Endodermal cell (in vitro differentiated cells): ENCODE measurements at places on chromosomes 11 and 22. TPM values are rescaled to one million over a fixed set of nuclear protein-coding genes. Genes with fewer than 3 reads are reported as not detected.

GRCh38 chr11:134866215-134866614 lies 454.2 kb upstream of the B3GAT1 start:
- H3K4me1 ChIP-seq: no peaks in the 10 kb centered on the region
- no peak overlapping the region for H3K4me3 ChIP-seq
- no peaks in the 10 kb centered on the region for H3K36me3 ChIP-seq
- DNase-seq: peak; percentile 23

DNA sequence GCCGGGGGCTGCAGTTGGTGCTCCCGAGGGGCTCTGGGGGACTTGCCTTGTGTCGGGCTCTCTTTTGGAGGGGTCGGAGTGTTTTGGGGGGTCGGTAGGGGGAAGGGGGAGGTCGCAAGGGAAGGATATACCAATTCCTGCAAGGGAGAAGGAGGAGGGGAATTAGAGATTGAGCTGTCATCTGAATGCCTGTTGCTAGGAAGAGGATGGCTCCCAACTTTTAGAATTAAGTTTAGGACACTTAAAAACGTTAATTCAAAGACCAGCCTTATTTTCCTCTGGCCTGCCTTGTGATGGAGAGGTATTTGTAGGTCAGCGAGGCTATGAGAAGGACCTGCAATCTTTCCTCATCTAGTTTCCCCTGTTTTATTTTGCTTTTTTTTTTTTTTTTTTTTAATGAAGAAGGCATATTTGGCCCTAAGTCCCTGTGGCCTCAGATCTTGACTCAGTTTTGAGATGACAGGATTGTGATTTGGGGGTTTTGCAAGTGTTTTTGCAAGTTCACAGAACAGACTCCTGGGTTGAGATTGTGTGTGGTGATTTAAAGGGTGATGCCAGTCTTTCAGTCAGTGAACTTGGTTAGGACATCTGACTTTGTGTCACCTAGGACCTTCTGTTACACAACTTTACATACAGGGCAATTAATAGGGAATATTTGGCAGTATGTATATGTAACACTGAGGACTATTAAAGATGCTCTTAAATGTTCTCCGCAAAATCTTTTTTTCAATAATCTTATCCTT lies 672 bp downstream of the TMEM135 start:
- no peak for DNase-seq
- peaks cover 8% of the 10 kb centered on the region for H3K4me1 ChIP-seq
- peak overlapping the region; percentile 96 for H3K4me3 ChIP-seq
- H3K27me3 ChIP-seq: no peaks in the 10 kb centered on the region
- H3K36me3 ChIP-seq: peaks cover 26% of the 10 kb centered on the region
- peak overlapping the region; percentile 61 for H3K27ac ChIP-seq

- DNase-seq: no peak
- no peaks in the 10 kb centered on the region for H3K27me3 ChIP-seq
Observed at GRCh38 chr11:86931548-86932258, 23.5 kb downstream of the FZD4 start.

- no peaks in the 10 kb centered on the region for H3K36me3 ChIP-seq
- H3K27ac ChIP-seq: no peak overlapping the region
- DNase-seq: no peak
- peaks cover 68% of the 10 kb centered on the region for H3K27me3 ChIP-seq
- no peak overlapping the region for H3K4me3 ChIP-seq
- H3K4me1 ChIP-seq: no peaks in the 10 kb centered on the region
Observed at GRCh38 chr11:95140397-95141033, 50.9 kb downstream of the ENDOD1 start.

- no peak for DNase-seq
- H3K27ac ChIP-seq: no peak overlapping the region
- H3K36me3 ChIP-seq: no peaks in the 10 kb centered on the region
- H3K4me1 ChIP-seq: no peaks in the 10 kb centered on the region
- H3K27me3 ChIP-seq: no peaks in the 10 kb centered on the region
- H3K4me3 ChIP-seq: no peak overlapping the region
Observed at GRCh38 chr11:116913000-116913399, 75.6 kb upstream of the APOA1 start.

- no peak overlapping the region for H3K27ac ChIP-seq
- peaks cover 8% of the 10 kb centered on the region for H3K4me1 ChIP-seq
- no peaks in the 10 kb centered on the region for H3K27me3 ChIP-seq
- H3K4me3 ChIP-seq: no peak overlapping the region
Observed at GRCh38 chr22:47674600-47674999, 912.1 kb downstream of the TBC1D22A start.

GRCh38 chr11:2214527-2215229 lies 43.1 kb upstream of the TH start:
- no peaks in the 10 kb centered on the region for H3K36me3 ChIP-seq
- peak; percentile 53 for DNase-seq
- H3K27ac ChIP-seq: peak overlapping the region; percentile 72
- H3K4me3 ChIP-seq: no peak overlapping the region

DNA sequence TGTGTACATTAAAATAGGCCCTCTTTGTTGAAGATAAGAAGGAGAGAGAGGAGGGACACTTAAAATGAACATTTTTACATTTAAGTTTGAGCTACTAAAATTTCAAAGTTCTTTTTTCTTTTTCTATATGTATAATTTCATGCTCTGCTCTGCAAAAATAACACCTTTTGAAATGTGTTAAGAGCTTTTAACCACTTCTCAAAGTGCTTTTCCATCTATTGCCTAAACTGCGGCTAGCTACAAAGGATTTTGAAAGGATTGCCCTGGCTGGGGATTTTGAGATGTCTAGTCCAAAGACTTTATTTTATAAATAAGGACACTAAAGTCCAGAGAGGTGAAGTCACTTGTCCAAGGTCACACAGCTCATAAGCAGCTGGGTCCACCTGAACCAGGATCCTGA lies 138.5 kb downstream of the CCDC81 start:
- no peaks in the 10 kb centered on the region for H3K27me3 ChIP-seq
- peaks cover 12% of the 10 kb centered on the region for H3K36me3 ChIP-seq

GRCh38 chr11:70057080-70057479 lies 21.0 kb upstream of the ANO1 start:
- H3K36me3 ChIP-seq: no peaks in the 10 kb centered on the region
- H3K27me3 ChIP-seq: no peaks in the 10 kb centered on the region
- H3K27ac ChIP-seq: no peak overlapping the region
- DNase-seq: no peak
- no peaks in the 10 kb centered on the region for H3K4me1 ChIP-seq
- H3K4me3 ChIP-seq: no peak overlapping the region

- H3K27ac ChIP-seq: no peak overlapping the region
- no peak overlapping the region for H3K4me3 ChIP-seq
- peaks cover 3% of the 10 kb centered on the region for H3K4me1 ChIP-seq
- no peaks in the 10 kb centered on the region for H3K27me3 ChIP-seq
Observed at GRCh38 chr11:59967677-59968394, 4.0 kb downstream of the OOSP4A start.

DNA sequence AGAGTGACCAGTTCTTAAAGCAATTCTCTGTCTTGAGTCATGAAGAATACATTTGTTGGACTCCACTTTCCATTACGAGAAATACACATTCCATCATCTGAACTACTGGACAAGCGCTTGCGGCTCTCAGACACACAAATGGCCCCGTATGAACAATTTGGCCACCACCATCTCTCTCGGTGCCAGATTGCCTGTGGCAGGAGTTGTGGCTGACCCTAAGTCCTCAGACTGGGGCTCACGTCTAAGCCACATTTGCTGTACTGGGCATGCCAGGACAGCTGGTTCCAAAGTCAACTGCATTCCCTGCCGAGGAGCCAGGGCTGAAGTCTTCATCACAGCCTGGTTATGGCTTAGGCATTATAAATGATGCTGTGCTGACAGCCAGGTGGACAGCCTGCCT lies 227.5 kb downstream of the MIAT start:
- DNase-seq: no peak
- no peak overlapping the region for H3K27ac ChIP-seq
- no peak overlapping the region for H3K4me3 ChIP-seq
- H3K27me3 ChIP-seq: no peaks in the 10 kb centered on the region
- H3K36me3 ChIP-seq: no peaks in the 10 kb centered on the region

- no peaks in the 10 kb centered on the region for H3K4me1 ChIP-seq
- H3K27me3 ChIP-seq: no peaks in the 10 kb centered on the region
- DNase-seq: no peak
- no peaks in the 10 kb centered on the region for H3K36me3 ChIP-seq
- no peak overlapping the region for H3K4me3 ChIP-seq
Observed at GRCh38 chr22:25875461-25875860, 133.5 kb downstream of the MYO18B start.

GRCh38 chr11:64340671-64341335 lies 799 bp downstream of the CCDC88B start:
- no peaks in the 10 kb centered on the region for H3K4me1 ChIP-seq
- H3K4me3 ChIP-seq: no peak overlapping the region
- H3K27me3 ChIP-seq: no peaks in the 10 kb centered on the region
- no peak overlapping the region for H3K27ac ChIP-seq

- H3K4me1 ChIP-seq: no peaks in the 10 kb centered on the region
- no peaks in the 10 kb centered on the region for H3K36me3 ChIP-seq
- peak; percentile 98 for DNase-seq
- peak within 1 kb of the TSS; percentile 26 for H3K27ac ChIP-seq
- H3K27me3 ChIP-seq: peaks cover 11% of the 10 kb centered on the region
Observed at GRCh38 chr11:65833297-65834030, at the start of gene SNX32. Gene SNX32 (plus strand): TSS chr11:65833963. CDS start chr11:65834066, 103 bp downstream.

DNA sequence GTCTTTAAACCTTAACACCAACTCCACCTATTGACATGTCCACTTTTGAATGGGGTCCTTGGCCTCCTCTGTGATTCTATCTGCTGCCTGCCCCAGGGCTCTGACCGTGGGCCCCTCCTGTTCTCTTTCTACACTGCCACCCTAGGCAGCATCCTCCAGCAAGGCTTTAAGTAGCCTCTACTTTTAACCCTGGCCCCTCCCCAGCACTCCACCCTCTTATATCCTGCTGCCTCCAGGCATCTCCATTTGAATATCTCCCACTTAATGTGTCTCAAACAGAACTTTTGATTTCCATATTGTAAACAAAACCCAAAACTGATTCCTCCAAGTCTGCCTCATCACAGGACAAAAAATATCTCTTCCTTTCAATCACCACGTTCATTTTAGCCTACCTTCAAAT lies 90.5 kb upstream of the ARHGAP32 start:
- no peak for DNase-seq
- peaks cover 3% of the 10 kb centered on the region for H3K4me1 ChIP-seq
- H3K27ac ChIP-seq: no peak overlapping the region
- no peak overlapping the region for H3K4me3 ChIP-seq
- no peaks in the 10 kb centered on the region for H3K36me3 ChIP-seq

- no peak overlapping the region for H3K4me3 ChIP-seq
- no peaks in the 10 kb centered on the region for H3K36me3 ChIP-seq
- H3K27ac ChIP-seq: no peak overlapping the region
- DNase-seq: no peak
Observed at GRCh38 chr11:87438416-87438815, 400.7 kb downstream of the TMEM135 start.

DNA sequence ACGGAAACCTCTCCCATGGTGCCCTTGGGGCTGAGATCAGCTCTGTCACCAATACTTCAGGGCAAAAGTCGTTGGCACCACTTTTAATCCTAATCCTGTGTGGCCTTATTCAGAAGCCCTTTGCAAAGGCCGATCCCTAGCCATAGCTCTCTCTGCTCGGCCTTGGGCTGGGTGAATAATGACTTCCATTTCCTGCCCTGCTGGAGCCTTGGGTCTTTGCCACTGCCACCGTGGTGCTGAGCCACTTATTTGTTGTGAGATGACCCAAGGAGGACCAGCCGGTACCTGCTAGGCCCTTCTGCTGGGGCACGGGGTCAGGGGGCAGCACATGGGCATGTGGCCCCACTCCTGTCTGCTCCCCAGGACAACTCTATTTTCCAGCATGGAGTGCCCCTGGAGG lies 188.2 kb downstream of the ST3GAL4 start:
- H3K27me3 ChIP-seq: no peaks in the 10 kb centered on the region
- H3K36me3 ChIP-seq: no peaks in the 10 kb centered on the region
- no peak for DNase-seq
- H3K27ac ChIP-seq: peak overlapping the region; percentile 89

DNA sequence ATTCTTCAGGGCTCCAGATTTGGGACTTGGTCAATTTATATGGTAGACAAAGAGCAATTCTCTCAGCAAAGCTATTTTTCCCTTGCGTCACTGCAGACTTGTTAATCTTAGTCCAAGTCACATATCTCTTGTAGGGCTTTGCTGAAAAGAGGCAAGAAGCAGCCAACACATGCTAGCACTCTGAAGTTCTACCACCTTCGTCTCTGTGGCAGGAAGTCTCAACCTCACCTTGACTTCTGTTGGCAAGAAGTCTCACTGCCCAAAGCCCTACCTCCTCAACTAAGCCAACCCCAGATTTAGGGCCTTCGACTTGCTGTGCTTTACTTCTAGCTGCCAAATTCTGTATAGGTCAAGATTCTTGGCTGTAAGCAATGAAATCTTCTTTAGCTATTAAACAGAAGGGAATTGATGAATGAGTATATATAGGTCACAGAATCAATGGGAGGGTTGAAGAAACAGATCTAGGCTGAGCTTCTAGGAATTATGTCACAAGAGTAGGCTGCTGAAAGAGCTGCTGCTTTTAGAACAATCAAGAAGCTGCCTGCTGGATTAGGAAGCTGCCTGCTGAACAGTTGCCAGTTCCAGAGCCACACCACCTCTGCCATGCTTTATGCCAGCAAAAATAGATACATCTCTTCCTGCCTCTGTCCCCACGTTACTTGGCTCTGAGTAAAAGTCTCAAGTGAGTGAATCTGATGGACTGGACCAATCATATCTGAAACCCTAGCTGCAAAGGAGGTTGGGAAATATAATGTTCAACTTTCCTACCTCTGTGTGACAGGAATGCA lies 17.6 kb upstream of the NCR3LG1 start:
- no peak overlapping the region for H3K4me3 ChIP-seq
- H3K36me3 ChIP-seq: peaks cover 8% of the 10 kb centered on the region
- no peaks in the 10 kb centered on the region for H3K27me3 ChIP-seq
- no peak for DNase-seq
- H3K27ac ChIP-seq: no peak overlapping the region

GRCh38 chr11:2413742-2414579 lies 13.4 kb downstream of the TSSC4 start:
- H3K4me3 ChIP-seq: no peak overlapping the region
- DNase-seq: no peak
- H3K4me1 ChIP-seq: no peaks in the 10 kb centered on the region
- no peak overlapping the region for H3K27ac ChIP-seq

Gene UBE2L3
- total RNA-seq: 53.7 to 83.8 TPM (median 74.6 TPM) in 3 replicates

Gene NDUFC2
- 74.9 to 275 TPM (median 226 TPM) in 3 replicates for total RNA-seq

Gene LGALS12
- 6.7 to 11.5 TPM (median 8.1 TPM) in 3 replicates for total RNA-seq

Gene ANGPTL5
- total RNA-seq: not detected in 2 replicates

Gene GLYAT
- total RNA-seq: not detected in 3 replicates

Gene HTATIP2
- 50.7 and 52.5 TPM in 2 replicates for total RNA-seq

Gene C22orf15
- total RNA-seq: 1.5 and 1.6 TPM in 2 replicates

Gene ETS1
- 25.0 to 36.7 TPM (median 34.3 TPM) in 3 replicates for total RNA-seq

Gene ZNF215
- total RNA-seq: 7.7 and 9.9 TPM in 2 replicates

Gene ZNF214
- total RNA-seq: 5.3 to 12.1 TPM (median 10.8 TPM) in 3 replicates
